ENCODE measurements at places on chromosomes 4 and X. TPM values are rescaled to one million over a fixed set of nuclear protein-coding genes. Genes with fewer than 3 reads are reported as not detected.

- H3K4me1 ChIP-seq, result no peaks in the 10 kb centered on the region
- no peaks in the 10 kb centered on the region for H3K36me3 ChIP-seq
- no peaks in the 10 kb centered on the region for H3K27me3 ChIP-seq
- H3K4me3 ChIP-seq, result no peak overlapping the region
Measured at GRCh38 chr4:187286525-187286924, 562.9 kb upstream of the FAT1 start.

Gene IL15
- 1.0 TPM for total RNA-seq

Gene MAGEB17
- total RNA-seq, result not detected

Gene PRR32
- not detected for total RNA-seq

Measured in CD8-positive, alpha-beta memory T cell (primary cell).